ENCODE measurements at places on chromosomes 6 and 20.

DNA sequence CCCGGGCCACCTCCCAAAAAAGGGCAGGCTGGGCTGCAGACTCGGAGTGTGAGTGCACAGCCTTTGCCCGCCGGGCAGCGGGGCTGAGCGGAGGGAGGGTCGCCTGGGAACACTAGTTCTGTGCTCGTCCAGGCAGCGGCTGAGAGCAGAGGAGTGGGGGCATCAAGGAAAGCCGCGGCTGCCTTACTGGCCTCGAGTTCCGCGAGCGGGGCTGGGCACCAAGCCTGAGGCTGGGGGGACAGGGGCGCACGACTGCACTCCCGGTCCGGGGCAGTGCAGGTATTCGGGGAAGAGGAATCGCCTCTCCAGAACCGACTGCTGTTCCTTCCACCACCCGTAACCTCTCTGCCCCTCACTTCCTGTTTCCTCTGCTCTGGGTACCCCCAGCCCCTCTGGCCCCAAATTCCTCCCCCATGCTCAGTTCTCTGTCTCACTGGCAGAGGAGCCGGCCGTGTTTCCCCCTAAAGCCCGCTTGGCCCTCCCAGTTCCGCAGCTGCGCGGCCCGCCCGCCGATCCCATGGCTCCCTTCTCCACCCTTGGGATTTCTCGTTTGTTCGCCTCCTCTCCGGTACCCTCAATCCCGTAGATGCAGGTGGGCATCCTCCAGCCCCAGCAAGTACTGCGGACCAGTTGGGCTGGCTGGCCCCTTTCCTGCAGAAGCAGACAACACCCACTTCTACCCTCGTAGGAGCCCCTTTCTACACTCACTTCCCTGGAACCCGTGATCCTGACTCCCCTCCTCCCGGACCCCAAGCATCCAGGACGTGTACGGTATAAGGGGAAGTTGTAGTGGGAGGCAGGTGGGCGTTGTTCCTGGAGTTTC is 5.1 kb downstream of the RING1 start:
- no peak for DNase-seq

DNA sequence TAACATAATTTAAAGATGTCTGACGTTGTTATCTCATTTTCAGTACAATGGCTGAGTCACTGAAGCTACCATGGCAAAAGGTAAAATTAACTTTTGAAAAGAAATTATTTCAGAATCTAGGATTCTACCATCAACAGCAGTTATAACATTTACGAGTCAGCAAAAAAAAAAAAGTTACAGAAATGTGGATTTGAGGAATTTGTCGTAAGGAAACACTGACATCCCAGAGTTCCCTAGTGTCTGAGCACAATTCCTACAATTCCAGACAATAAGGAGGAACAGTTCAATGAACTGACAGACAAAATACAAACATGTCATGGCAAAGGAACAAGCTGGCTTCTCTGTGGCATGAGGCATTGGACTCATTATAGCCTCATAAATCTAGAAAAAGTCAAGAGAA is 19.1 kb downstream of the ABRACL start:
- DNase-seq: no peak

GRCh38 chr20:40922865-40923264 is 105.8 kb upstream of the TOP1 start:
- DNase-seq: no peak

DNA sequence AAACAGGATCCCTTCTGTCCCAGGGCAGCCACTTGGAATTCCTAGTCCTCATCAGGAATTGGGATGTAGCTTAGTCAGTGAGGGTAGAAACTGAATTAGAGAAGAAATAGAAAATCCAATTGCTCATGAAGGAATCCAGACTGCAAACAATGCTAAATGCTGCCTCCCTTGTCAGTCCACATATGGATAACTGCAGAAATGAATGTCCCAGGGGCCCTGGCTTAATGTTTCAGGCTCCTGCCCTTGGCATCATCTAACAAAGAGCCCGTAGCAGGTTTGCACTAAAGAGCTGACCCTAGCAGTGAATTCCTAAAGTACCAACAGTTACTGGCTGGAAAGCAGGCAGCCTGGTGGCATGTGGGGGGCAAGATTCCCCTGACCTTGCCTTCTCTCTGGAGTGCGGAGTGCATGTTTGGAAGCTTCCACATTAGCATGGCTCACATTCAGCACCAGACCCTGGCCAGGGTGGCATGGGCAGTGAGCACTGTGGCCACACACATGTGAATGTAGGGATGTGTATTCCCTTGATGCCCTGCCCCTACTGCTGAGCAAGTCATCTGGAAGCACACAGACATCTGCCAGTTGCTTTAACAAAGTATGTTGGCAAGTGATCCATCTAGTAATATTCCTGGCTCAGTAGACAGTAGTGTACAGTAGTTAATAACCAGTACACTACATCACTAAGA is 394.5 kb downstream of the CDC5L start:
- DNase-seq: no peak

GRCh38 chr20:11153819-11154218 is 480.0 kb upstream of the JAG1 start:
- no peak for DNase-seq

DNA sequence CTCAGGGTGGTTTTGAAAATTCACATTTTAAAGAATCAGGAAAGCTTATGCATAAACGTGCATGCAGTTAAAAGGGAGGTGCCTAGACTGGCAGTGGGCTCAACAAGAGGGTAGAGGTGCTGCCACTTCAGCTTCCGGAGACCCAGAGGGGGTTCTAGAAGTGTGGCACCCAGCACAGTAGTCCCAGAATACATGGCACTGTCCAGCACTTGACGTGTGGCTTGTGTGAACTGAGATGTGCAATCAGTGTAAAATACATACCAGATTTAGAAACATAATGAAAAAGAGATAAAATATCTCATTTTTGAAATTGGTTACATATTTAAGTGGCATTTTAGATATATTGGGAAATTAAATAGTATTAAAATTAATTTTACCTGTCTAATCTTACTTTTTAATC is 89.3 kb downstream of the RIN2 start:
- no peak for DNase-seq

DNA sequence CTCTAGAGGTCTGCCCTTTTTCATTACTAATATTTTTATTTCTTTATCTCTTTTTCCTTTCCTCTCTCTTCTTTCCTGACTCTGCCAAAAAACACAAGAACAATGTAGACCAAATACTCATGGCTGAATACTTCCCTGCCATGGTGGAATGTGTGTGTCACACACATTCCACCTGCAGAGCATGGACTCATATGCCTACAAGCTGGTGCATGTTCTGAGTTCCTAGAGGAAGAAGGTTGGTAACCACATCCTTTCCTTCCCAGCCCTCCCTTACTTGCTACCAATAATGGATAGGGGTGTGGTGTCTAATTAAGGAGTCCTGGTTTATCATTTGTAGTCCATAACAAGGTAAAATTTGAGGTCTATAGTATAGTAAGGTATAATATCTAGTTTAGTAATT is 15.2 kb upstream of the CST9L start:
- no peak for DNase-seq

GRCh38 chr6:74071214-74071613 is 375.2 kb downstream of the CD109 start:
- no peak for DNase-seq

- peak; percentile 5 for DNase-seq
Measured at GRCh38 chr20:59525500-59526241, 78.7 kb upstream of the PHACTR3 start.

GRCh38 chr6:93319304-93319703 is 100.1 kb downstream of the EPHA7 start:
- DNase-seq: no peak

GRCh38 chr20:16608277-16608650 is 35.0 kb upstream of the KIF16B start:
- peak; percentile 56 for DNase-seq

Data from NCI-H1694 treated with DMSO at 0.1 percent for 48 hours (cell line).